ENCODE measurements at places on chromosomes 1 and 21.
A peak's percentile ranks its signal among the peaks of the same experiment; 100 is the strongest.

DNA sequence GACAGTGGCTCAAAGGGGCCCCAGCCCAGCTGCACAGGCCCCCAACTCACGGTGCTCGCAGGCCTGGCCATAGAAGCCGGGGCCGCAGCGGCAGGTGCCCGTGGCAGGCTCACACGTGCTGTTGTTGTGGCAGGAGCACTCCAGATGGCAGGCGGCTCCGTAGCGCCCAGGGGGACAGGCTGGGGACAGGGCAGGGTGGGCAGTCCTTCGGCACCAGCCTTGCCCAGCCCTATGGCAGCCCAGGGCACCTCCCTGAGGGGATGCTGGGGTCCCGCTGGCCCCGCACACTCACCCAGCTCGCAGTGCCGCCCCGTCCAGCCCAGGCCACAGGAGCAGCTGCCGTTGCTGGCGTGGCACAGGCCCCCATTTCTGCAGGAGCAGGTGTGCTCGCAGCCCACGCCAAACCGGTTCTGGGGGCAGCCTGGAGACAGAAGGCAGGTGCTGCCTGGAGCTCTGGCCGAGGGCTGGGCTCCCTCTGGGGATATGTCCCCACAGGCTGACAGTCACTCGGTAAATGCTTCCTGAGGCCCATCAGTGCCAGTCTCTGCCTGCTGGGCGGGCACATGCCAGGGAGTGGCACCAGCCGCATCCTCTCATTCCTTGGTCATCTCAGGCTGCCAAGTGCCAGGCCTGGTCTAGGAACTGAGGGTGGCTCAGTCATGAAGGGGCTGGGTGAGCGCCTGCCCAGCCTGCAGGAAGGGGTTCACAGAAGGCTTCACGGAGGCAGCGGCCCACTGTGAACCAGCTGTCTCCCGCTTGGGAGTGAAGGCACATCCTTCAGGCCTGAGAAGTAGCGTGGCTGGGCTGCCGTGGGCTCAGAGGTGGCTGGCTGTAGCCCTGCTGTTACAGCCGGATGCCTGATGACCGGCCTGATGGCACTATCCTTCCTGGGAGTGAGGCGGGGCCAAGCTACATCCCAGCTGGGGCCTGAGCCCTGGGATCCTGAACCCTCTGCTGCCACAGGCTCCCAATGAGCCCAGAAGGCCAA, 40.1 kb downstream of the ARHGEF16 start:
- peak; percentile 4 for DNase-seq

- no peak for DNase-seq
These were observed 68.7 kb downstream of the CASZ1 start for GRCh38 chr1:10727751-10728232.

GRCh38 chr1:177871613-177872307, 98.1 kb downstream of the SEC16B start:
- DNase-seq = no peak

DNA sequence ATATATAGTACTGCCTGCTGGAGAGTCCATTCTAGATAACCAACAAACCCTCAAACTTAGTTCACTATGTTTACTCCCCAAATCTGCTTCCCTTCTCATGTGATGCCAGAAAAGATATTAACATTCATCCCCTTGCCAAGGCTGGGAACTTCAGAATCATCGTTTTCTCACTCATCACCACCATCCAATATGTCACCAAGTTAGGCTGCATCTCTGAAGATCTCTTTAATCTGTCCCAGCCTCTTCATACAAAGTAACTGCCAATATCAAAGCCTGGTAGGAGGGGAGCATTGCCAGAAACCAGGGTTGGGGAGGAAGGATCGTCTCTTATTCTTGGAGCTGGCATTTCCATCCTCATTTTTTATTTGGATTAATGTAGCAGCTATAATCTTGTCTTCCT, 71.6 kb downstream of the XCL2 start:
- DNase-seq = no peak

- no peak for DNase-seq
These were observed 146.0 kb upstream of the KIAA0040 start for GRCh38 chr1:175338387-175339135.

GRCh38 chr1:212489284-212489859, 56.7 kb downstream of the NENF start:
- no peak for DNase-seq

- DNase-seq = peak; percentile 73
These were observed 32.1 kb upstream of the KCNE1 start for GRCh38 chr21:34544032-34544496.

DNA sequence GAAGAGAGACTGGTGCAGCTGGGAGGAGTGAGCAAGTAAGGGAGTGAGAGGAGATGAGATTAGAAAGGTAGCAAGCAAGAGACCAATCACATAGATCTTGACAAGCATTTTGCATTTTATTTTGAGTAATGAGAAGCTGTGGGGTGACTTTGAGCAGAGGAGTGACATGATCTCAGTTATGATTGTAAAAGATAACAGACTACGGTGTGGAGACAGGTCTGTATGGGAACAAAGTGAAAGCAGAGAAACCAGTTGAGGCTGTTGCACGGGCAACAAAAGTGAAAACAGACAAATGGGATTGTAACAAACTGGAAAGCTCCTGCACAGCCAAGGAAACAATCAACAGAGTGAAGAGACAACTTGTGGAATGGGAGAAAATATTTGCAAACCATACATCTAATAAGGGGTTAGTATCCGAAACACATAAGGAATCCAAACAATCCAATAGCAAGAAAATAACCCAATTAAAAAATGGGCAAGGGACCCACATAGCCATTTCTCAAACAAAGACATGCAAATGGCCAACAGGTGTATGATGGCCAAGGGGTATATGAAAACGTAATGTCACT, 68.4 kb downstream of the SNRPE start:
- DNase-seq = no peak

DNA sequence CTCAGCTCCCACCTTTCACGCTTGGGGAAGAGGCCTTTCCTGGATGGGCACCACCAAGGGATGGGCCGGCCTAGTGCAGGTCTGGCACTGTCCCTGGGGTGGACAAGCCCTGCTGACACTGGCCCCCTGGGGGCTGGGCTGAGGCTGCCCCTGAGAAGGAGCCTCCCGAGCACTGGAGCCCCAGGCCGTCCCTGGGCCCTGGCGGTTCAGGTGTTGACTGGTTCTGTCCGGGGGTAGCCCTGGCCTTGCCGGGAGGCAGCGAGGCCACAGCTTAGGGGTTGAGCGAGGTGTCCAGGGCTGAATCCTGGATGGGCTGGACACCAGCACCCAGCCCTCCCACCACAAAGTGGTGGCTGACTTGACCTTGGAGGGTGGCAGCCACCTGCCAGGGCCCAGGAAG, 49.7 kb upstream of the ACTRT2 start:
- DNase-seq = no peak

DNA sequence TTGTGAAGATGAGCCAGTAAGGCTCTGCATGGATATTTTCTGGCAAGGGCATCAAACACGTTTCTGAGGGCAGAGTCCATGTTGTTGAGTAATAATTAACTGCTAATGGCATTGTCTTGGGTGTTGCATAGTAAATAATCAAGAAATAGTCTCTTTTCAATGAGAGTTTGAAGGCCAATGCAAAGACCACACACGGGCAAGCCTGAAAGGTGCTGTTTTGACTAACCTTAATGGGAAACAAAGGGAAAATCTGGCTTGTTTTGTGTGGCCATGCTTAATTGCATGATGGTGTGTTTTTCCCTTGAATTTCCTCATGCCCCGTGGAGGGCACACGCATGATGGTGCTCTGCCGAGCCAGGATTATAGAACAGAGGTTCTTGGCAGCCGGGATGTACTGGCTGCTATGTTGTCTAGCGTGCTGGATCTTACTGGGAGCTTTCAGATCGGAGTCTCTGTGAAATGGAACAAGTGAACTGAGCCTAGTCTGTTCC, 127.6 kb downstream of the NOS1AP start:
- no peak for DNase-seq

DNA sequence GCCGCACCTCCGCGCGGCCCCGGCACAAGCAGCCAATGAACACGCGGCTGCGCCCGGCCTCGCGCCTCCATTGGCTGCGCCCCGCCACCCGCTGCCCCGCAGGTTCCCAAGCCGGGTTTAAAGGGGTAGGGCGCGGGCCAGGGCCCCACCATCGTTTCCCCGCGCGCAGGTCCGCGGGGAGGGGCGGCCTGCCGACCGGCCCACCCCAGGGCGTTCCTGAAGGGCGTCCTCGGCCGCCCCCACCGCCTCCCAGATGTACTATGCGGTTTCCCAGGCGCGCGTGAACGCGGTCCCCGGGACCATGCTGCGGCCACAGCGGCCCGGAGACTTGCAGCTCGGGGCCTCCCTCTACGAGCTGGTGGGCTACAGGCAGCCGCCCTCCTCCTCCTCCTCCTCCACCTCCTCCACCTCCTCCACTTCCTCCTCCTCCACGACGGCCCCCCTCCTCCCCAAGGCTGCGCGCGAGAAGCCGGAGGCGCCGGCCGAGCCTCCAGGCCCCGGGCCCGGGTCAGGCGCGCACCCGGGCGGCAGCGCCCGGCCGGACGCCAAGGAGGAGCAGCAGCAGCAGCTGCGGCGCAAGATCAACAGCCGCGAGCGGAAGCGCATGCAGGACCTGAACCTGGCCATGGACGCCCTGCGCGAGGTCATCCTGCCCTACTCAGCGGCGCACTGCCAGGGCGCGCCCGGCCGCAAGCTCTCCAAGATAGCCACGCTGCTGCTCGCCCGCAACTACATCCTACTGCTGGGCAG, at the start of gene OLIG1:
Gene OLIG1 (plus strand): TSS at position 148 of the 750 bp plus-strand sequence. CDS start 106 bp downstream, at position 254.
- DNase-seq = no peak

GRCh38 chr1:246309247-246309884, 197.7 kb downstream of the SMYD3 start:
- no peak for DNase-seq

DNA sequence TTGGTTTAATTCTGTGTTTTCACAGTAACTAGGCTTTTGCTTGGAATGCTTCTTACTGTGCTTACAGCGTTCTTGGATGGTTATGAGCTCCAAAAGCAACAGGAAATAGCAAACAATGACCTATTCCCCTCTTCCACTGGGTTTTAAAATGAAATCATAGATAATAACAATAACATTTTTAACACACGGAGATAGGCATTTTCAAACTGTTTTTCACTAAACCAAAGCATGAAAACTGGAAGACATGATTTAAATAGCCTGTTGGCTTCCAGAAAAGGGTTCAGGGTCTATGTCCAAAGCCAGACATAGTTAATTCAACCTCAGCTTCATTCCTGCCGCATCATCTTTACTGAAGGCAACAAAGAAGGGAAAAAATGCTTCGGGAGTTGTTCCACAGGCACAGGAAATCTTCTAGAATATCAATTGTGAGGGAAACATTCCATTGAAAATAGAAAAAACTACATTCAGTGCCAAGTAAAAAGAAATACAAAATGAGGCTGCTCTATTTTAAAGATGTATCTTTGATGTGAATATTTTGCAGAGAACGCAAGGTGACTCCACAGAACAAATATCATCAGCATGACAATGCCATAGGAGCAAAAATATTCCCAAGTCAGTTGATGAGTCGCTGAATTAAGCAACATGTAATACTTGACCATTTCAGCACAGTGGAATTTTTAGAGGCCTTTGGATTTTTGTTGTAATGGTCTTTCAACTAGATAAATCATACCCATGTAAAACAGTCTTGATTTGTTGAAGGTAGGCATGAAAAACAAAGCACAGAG, 80.7 kb downstream of the NID1 start:
- no peak for DNase-seq

DNA sequence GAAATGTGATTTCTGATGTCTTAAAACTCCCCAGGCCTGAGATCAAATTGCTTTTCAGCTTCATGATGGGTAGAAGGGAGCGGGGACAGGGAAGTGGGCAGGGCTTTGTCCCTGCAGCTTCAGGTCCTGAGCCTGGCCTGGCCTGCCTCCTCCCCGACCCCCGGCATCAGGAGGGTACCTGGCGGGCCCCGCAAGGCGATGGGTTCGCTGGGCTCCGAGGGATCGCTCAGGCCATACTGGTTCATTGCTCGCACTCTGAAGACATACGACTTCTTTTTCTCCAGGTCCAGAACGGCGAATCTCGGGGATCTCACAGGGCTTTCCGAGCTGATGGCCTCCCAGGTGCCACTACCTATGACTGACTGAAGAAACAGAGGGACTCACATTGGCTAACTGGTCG, 25.5 kb downstream of the MYOM3 start:
- DNase-seq = no peak

GRCh38 chr1:15617173-15618076, at the start of gene DDI2:
Gene DDI2, plus strand, starts transcription at chr1:15617458. Its CDS starts 213 bp downstream, at chr1:15617671.
- peak; percentile 94 for DNase-seq

DNA sequence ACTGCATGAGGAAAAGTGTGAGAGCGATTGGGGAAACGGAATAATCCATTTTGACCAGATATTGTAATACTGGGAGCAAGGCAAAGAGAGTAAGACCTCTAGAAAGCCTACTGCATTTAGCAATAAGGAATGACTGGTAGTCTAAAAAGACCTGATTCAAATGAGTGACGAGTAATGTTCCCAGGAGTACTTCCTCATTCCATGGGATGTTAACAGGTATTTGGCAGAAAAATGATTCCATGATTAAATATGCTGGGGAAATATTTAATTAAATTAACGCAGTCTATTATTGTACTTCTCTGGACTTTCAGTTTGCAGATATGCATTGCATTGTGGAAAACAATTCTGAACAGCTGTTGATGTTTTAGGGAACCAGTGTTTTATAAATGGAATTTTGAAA, 105.5 kb downstream of the RPE65 start:
- no peak for DNase-seq

DNA sequence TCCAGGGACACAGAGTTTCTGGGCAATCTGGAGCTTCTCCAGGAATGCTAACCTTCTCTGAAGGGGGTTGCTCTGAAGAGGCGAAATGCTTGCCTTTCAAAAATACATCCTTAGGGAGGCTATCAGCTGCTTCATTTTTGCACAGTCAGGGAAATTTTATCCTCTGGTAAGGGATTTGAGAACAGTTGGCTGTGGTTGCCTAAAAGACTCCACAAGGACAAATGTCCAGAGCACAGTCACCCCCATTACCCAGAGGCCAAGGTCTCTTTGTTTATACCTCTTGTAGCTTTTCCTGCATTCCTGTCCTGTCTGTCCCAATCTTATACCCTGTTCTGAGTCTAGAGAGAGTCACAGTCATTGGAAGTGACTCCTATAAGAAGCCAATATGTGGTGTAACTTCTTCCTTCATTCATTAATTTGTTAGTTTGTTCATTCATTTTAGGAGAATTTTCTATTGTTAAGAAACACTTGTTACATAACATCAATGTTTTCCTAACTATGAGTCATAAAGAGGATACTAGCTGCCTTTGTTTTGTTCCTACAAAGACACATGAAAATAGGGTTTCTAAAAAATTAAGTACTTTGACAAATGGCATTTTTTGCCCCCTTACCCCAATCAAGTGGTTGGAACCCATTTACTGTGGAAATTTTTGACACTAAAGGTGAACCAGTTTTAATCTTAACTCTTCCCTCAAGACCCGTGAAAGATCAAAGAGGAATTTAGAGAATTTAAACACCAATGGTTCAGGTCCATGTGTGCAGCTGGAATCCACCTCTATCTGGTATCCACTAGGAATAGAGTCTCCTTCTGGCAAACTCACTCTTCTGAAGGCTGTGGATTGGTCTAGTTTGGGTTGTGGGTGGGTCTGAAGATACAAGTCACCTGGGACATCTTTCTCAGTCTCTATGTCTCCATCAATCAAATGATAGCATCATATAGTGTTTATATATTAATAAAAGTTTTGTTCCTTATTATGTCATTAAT, 47.1 kb downstream of the GPR88 start:
- DNase-seq = peak; percentile 9

GRCh38 chr1:2378441-2378851, 12.9 kb downstream of the MORN1 start:
- DNase-seq = no peak
